ENCODE measurements at places on chromosomes 2 and 18.
A peak's percentile ranks its signal among the peaks of the same experiment; 100 is the strongest.

DNA sequence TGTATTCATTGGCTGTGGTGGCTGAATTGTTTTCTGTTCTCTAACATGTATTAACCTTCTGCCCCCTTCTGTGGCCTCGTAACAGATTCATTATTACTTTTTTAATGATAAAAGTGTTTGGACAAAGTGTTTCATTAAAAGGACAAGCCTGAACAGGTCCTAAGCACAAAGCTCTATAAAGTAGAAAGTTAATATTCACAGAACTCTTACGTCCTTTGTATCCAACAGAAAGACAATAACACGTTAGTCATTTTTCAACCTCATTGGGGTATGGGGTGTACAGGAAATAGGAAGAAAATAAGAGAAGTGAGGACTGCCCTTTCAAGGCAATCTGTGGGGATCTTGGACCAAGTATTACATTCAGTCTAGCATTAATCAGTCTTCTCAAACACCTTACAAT lies 105.5 kb upstream of the RGPD4 start:
- no peak for DNase-seq

GRCh38 chr2:3265981-3266924 lies 111.4 kb downstream of the EIPR1 start:
- DNase-seq, result no peak

DNA sequence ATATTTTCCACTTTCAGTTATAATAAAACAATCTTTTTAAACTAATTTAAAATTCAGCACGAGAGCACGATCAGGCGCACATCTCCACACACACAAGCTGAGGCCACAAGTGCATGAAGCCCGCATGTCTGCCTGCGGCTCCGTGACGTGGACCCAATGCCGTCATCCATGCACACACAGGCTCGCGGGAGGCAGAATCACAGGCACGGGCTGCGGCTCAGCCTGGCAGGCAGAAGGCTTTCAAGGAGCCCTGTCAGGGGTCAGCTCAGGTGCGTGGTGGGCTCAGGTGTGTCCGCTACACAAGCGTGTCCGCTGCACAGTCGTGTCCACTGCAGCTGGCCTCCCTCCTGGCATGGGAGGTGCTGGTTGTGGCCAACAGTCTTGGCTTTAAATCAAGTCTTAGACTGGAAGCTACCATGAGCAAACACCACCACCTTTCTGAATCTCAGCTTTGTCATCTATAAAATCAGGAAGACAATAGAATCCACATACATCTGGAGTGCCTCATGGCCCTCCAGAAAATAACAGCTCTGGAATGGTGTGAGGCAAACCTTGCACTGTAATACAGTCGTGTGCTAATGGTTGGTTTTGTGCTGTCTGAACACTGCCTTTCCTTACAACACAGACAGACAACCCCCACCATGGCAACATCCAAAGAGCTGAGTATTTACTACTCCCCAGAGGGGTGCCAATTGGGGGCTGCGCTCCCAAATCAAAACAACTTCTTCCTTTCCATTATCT lies 210.1 kb downstream of the NDUFA10 start:
- DNase-seq, result no peak

DNA sequence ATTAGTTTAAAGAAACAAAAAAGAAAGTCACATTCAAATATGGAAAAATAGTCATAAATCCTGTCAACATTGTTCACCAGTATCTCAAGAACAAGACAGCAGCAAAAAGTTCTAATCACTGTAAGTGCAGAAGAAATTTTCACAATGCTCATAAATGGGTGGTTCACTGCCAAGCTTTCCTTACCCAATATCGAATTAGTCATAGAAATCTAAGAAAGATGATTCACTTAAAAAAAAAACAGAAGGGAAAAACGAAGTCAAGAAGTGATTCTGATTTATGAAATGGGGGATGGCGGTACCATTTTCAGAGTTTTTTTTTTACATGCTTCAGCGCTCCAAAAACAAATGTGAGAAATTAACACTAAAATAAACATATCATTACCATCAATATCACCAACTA lies 156.7 kb downstream of the EXOC6B start:
- peak; percentile 11 for DNase-seq

DNA sequence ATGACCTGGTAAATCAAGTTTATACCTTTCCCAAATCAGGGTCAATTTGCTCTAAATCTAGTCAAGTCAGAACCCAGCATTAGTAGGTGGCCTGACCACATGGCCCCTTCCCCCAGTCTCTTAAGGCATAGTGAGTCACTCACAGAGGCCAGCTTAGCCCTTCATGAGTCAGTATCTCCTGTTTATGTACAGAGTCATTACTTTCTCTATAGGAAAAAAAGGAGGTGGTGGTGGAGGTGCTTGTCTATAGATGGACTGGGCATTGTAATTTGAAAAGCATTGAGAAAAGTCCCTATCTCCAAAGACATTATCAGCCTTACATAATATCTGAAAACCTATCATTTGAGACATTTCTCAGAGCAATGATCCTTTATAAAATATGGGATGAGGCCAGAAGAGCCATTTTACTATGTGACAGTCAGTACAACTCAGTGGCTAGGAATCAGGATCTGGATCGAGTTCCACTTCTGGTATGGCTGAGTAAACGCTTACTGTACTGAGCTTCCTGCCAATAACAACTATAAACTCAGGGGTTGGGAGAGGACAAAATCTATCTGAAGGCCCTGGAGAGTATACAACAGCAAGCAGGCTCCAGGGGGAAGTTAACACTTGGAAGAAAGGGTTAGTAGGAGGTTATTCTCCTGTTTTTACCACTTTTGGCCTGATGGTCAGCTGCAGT lies 22.5 kb upstream of the SIGLEC15 start:
- peak; percentile 93 for DNase-seq

GRCh38 chr18:12359515-12359927 lies 17.5 kb downstream of the AFG3L2 start:
- DNase-seq, result no peak

DNA sequence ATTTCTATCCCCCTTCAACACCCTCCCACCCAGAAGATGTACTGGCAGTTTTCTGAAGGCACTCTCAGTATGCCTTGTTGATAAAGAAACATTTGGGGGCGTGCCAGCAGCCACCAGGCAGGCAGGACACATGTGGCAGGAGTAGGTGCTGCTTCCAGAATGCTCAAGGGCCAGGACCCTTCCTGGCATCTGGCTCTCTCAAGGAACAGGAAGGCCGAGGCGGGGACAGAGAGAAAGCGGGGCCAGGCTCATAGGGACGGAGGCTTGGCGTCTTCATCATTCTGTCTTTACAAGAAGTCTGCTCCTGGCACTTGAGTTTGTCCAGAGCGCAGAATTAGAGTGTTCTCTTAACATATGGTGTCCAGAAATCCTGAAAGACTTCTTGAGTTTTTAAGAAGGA lies 121.6 kb downstream of the FAM210A start:
- DNase-seq, result no peak

- no peak for DNase-seq
Measured at GRCh38 chr2:223260681-223261080, 208.7 kb downstream of the KCNE4 start.
